EH (cell line): ENCODE measurements at places on chromosomes 11 and 22.

GRCh38 chr22:49243335-49243734 is 584.3 kb downstream of the BRD1 start:
- no peak for DNase-seq

- DNase-seq = peak; percentile 80
Measured at GRCh38 chr11:10032935-10033334, 261.1 kb downstream of the SBF2 start.

GRCh38 chr11:128776069-128776423 is 82.2 kb downstream of the FLI1 start:
- DNase-seq = no peak

DNA sequence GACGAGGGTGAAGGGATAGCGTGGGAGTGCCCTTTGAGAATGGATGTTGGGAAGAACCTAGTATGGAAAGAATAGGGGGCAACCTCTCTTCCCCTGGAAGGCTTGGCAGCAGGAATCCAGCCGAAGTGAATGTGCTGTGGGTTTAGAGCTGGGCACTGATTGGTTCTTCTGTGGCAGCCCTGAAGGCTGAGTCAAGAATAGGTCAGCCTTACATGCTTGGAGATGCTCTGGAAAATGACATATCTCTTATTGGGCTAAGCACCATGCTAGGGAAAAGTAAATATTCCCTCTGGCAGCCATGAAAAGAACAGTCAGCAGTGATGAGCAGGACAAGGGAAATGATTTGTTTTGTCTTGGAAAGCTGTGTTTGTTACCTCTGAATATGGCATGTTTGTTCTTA is 149.5 kb downstream of the COMMD9 start:
- peak; percentile 16 for DNase-seq

DNA sequence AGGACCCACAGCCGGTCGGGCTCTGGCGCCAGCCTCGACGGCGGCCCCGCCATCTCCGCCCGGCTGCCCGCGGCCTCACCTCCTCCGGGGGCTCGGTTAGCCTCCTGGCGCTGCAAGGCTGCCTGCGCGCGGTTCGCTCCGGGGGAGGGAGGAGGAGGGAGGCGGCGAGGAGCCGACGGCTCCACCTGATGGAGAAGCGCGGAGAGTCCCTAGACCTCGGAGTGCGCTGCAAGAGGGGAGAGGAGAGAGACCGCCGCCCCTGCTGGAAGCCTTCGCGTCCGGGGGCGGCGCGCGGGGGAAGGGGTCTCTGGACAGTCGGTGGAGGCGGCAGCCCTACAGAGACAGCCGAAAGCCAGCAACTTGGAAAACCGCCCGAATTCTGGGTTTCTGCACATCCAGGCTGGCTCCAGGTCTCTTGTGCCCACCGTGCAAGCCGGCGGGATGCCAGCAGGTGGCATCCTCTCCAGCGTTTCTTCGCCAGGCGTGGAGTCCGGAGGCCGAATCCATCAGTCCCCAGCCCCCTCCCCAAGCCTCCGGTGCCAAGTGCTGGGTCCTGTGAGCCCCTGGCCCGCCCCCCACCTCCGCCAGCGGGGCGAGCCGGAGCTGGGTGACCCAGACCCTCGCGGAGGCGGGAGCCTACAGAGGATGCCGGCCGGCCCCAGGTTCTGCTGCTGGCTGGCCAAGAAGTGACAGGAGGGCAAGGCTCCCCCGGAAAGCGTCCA is 2.9 kb upstream of the KIRREL3 start:
- peak; percentile 69 for DNase-seq

DNA sequence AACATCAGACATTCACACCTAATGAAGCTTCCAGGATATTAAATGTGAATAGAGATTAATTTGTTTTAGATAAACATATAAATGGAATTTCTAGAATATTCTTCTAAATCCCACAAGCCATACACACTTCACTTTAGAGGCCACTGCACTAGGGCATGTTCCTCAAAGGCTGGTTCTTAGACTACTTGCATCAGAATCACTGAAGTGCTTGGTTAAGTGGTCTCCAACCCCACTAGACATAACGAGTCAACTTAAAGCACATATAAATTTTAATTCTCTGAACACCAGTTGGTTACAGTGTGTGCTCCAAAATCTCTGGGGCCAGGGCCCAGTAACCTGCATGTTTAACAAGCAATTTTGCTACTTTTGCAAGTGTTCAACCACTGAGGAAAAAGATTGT is 7.9 kb upstream of the ALKBH8 start:
- DNase-seq = no peak

DNA sequence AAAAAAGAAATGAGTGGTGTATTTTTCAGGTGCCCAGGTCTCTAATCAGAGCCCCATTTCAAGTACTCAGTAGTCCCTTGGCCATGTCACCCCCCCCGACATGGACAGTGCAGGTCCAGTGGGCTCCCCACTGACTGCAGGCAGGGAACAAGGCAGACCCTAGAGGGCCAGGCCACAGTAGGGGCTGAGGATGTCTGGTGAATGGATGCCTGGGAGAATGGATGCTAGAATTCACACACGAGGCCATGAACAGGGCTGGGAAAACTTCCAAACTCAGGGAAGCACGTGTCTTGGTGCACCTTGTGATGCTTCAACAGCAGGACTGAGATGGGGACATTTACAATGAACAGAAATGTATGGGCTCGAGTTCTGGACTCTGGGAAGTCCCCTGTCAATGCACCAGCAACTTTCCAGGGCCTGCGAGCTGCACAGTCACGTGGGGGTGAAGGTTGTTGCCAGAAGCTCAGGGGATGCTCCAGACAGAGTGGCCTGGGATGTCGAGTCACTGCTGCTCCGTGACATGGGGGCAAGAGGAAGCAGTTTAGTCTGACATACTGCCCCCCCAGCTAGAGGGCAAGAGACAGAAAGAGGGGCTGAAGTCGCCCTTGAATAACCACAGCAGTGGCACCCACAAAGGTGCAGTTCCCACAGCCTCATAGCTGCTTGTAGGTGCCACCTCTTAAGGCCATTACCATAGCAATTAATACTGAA is 3.1 kb downstream of the APOBEC3G start:
- no peak for DNase-seq

DNA sequence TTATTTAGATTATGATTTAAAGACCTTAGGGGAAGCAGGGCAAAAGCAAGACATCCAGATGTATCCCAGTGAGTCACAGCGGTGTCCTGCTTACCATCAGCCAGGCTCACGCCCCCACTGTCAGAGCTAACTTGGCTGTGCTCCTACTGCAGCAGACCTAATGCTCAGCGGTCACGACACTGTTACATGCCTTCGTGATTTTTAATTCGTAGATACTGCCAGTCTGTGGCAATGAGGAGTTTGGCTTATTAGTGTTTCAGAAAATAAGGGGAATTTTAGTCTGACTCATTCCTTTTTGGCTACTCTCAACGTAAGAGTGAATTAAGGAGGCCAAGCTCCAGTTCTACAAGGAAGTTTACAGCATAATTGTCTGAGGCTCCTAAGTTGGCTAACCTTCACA is 22.7 kb downstream of the EFCAB6 start:
- DNase-seq = peak; percentile 89

DNA sequence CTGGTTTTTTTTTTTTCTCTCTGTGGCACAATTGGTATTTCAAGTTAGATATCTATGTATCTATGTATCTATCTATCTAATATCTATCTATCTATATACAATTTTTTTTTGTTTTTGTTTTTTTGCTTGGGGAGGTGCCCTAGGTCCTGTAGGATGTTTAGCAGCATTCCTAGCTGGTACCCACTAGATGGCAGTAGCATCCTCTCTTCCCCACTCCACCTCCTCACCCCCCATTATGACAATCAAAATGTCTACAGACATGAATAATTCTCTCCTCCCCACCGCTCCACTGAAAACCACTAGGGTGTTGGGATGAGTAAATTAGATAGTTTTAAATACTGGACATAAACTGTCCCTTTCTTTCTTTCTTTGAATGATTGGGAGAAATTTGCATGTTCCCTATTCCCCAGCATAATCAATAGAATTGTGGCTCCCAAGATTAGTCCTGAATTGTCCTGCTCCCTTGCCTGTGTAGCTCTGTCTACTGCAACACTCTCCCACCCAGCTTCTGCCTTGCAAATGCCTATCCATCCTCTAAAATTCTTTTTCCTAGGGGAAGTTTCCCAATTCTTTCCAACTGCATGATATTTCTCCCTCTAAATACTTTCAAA is 1152.4 kb downstream of the LRRC4C start:
- peak; percentile 72 for DNase-seq

DNA sequence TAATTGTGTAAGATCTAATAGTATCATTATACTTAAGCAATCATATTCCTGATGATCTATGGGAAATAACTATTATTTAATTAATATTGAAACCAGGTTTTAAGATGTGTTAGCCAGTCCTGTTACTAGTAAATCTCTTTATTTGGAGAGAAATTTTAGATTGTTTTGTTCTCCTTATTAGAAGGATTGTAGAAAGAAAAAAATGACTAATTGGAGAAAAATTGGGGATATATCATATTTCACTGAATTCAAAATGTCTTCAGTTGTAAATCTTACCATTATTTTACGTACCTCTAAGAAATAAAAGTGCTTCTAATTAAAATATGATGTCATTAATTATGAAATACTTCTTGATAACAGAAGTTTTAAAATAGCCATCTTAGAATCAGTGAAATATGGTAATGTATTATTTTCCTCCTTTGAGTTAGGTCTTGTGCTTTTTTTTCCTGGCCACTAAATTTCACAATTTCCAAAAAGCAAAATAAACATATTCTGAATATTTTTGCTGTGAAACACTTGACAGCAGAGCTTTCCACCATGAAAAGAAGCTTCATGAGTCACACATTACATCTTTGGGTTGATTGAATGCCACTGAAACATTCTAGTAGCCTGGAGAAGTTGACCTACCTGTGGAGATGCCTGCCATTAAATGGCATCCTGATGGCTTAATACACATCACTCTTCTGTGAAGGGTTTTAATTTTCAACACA is 6.4 kb downstream of the BIRC3 start:
- peak; percentile 86 for DNase-seq

GRCh38 chr11:117818041-117818873 is 6.3 kb downstream of the FXYD2 start:
- DNase-seq = peak; percentile 20

DNA sequence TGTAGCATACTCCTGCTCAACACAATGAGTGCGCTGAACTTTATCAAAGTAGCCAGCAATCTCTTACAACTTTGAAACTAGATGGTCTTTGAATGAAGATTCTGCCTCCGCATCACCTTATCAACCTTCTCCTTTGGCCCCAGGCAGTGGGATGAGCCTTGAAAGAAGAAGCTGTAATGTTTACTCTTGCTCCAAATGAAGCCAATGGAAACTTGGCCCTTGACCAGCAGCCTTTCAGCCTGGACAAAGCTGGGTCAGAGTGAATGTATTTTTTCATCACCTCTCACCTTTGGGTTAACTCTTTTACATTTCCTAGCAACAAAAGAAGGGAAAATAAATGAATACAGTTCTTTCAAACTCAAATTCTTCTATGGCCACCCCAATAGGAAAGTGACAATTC is 359.1 kb downstream of the KCNA4 start:
- no peak for DNase-seq

DNA sequence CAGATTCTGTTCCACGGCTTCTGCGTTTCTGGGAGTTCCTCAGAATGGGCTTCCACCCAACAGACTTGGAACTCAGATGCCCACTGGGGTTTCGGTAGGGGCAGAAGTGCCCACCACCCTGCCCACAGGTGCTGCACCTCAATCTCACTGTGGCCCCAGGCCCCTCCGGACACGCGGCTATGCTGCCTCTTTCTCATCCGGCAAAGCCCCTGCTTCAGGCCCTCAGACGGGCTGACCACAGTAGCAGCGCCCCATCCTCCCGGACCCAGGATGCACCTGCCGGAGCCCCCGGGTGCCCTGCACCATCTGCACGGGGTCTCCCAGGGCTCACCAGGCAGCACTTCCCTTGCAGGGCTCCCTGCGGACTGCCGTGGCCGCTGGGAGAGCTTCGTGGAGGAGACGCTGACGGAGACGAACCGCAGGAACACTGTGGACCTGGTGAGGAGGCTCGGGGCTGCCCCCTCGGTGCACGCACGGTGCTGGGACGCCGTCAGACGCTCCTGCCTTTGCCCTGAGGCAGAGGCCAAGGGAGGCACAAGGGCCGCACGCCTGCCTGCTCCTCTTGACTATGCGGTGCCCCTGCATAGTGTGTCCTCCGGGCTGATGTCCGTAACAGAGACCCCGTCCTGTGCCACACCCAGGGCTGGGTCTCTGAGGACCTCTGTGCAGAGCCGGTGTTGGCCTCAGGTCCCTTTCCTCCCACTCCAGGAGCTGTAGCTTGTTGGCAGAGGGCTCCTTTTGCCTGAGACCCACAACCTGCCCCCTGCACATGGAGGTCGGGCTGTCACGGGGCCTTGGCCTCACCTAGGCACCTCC is 38.6 kb downstream of the SBF1 start:
- no peak for DNase-seq

DNA sequence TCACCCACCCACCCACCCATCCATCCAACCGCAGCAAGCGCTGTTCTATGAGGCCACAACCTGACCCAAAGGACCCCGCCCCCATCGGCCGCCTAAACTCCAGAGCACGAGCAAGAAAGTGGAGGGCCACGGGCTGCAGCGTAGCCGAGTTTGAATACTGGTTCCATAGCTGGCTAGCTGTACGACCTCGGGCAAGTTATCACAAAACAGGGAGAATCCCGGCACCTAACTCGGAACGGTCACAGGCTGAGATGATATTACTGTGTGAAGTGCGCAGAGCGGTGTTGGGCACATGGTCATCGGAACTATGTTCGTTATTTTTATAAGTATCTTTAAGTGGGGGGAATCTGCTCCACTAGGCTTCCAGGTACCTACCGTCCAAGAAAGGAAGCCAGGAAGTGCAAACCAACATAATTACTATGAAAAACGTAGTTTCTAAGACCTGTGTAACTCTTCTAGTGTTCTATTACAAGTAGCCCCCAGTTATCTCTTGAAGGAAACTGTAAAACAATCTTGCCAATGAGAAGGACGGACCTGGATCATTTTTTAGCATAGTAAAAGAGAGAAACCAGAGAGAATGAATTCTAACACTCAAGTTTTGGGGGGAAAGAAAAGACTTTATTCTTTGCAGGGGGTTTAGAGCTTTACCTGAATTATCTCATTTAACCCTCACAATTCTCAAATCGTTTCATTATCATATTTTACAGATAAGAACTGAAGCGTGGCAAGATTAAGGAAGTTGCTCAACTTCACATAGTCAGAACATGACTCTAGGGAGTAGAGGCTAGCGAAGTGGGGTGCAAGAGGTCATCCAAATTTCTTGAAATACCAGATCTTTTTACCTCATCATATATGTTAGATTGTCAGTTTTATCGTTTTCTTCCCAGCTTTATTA is 663 bp upstream of the BUD13 start:
- DNase-seq = no peak
